ENCODE measurements at places on chromosomes 3 and 15. TPM values are rescaled to one million over a fixed set of nuclear protein-coding genes. Genes with fewer than 3 reads are reported as not detected.

Gene MNS1
- total RNA-seq, result 9.3 TPM

Gene GOLGA8T
- total RNA-seq, result not detected

Gene VPS13C
- 25.9 TPM for total RNA-seq

Gene GMNC
- total RNA-seq, result not detected

- DNase-seq, result no peak
These were observed 25.5 kb downstream of the RLBP1 start for GRCh38 chr15:89195836-89196235.

Gene C15orf61
- 5.3 TPM for total RNA-seq

Gene ACSBG1
- not detected for total RNA-seq
